Keratinocyte (primary cell): ENCODE measurements at places on chromosomes 5 and 9. TPM values are rescaled to one million over a fixed set of nuclear protein-coding genes. Genes with fewer than 3 reads are reported as not detected.

GRCh38 chr9:125646621-125647100 is 60.3 kb downstream of the MAPKAP1 start:
- DNase-seq: no peak

DNA sequence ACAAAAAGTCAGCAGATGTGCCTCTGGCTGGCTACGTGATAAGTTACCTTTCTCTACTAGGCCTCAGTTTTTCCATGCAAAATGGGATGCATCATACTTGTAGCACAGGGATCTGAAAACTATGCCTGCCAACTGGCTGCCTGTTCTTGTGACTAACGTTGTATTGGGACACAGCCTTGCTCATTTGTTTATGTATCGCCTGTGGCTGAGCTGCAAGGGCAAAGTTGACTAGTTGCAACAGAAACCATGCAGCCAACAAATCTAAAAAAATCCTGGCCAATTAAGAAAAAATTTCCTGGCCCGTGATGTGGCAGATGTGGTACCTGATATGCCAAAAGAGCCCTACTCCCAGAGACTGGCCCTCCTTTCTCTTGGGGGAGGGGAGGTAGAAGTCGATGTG is 131.3 kb downstream of the SEC61B start:
- DNase-seq: no peak

Gene GPR151
- polyA plus RNA-seq: not detected in 3 replicates

Gene SPINK6
- polyA plus RNA-seq: 25.8 to 67.7 TPM (median 35.5 TPM) in 3 replicates

Gene UTP15
- 16.3 to 28.3 TPM (median 21.7 TPM) in 3 replicates for polyA plus RNA-seq

Gene C9
- 0.04 TPM in 1 of 3 replicates, not detected in the others for polyA plus RNA-seq

- no peak for DNase-seq
Measured at GRCh38 chr5:107532169-107532878, 138.4 kb downstream of the EFNA5 start.

GRCh38 chr9:131398204-131398603 is 4.3 kb downstream of the PRRC2B start:
- DNase-seq: no peak

DNA sequence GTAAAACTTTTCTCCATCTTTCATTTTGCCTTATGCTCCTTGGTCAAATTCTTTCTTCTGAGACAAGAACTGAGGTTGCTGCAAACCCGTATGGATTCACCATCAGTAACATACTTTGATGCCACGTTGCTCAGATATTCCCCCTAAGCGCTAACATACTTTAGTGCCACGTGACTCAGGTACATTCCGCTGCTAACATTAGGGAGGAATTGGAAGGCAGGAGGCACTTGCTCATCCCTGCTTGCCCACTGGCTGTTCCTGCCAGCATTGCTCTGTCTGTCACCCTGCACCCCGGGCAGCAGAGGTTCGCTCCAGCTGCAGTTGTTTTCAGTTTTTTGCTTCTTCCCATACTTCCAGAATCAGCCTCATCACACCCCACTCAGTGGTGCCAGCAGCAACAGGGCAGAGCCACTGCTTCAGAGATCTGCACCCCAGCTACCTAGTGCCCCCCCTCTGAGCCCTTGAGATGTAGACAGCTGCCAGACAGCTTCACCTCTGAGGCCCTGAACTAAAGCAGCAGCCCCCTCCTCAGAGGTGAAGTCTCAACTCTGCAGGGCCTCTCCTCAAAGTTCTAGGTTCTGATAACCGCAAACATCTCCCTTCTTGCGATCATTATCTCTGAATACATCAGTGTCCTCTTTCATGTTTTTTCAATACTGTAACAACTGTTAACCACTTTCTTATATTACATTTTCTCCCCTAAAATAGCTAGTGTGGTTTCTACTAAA is 228.0 kb upstream of the KIF2A start:
- peak; percentile 45 for DNase-seq

- no peak for DNase-seq
Measured at GRCh38 chr5:81405126-81405891, 11.4 kb upstream of the ACOT12 start.

Gene PNPLA7
- polyA plus RNA-seq: 0.17 to 0.34 TPM (median 0.18 TPM) in 3 replicates

GRCh38 chr5:75651575-75652238 is 40.5 kb downstream of the ANKDD1B start:
- DNase-seq: no peak
